ENCODE measurements at places on chromosomes 5 and 9. TPM values are rescaled to one million over a fixed set of nuclear protein-coding genes. Genes with fewer than 3 reads are reported as not detected.

DNA sequence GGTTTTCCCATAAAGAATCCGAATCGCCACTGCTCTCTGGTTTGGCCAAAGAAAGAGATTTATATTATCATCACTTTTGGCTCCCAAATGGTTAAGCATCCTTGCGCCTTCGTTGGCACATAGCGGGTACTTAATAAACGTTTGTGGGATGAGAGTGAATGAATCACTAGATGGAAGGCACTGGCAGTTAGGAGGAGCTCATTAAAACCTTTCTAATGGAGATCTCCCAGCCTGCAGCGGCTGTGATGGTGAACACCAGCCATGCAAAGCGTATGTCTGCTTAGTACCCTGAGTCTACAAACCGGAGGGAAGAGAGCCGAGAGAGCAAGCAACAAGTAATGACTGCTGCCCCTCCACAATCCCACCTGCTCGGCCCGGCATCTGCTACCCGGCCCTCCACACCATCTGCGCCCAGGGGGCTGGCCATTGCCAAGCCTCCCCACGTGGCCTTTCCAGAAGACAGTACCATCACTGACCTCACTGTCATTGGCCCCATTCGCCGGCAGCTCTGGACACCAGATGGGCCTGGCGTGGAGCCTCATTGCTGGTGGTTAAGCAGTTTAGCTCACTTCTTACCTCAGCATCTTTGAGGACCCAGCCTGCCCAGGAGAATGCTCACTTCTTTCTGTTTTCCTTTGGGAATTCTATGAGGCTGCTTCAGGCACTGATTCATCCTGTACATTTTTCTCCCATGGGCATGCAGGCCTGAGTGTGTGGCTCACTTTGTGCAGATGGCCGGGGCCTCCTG lies 39.3 kb upstream of the ANKRD33B start:
- DNase-seq: no peak

- DNase-seq: no peak
Observed at GRCh38 chr9:76704593-76705204, 59.5 kb upstream of the PCA3 start.

GRCh38 chr9:95036676-95037075 lies 280.8 kb downstream of the FANCC start:
- DNase-seq: no peak

- no peak for DNase-seq
Observed at GRCh38 chr5:142618130-142618523, 67.8 kb downstream of the FGF1 start.

DNA sequence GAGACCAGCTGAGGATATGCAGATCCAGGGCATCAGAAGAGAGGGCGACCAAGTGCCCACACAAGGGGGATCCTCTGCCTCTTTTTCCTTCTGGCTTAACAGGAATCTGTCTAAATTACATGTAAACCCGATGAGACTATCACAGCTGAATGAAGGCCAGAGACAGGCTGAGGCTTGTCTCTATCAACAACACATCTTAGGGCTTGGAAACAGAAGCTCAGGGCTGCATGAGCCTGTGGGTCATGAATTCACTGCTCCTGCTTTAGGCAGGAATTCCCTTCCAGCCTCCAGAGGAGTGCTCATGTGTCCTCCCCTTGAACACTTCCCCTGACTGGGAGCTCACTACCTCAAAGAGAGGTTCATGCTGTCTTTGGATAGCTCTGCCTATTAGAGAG lies 106.1 kb upstream of the PHYKPL start:
- DNase-seq: no peak

- no peak for DNase-seq
Observed at GRCh38 chr9:34994260-34994899, 4.8 kb downstream of the DNAJB5 start.

DNA sequence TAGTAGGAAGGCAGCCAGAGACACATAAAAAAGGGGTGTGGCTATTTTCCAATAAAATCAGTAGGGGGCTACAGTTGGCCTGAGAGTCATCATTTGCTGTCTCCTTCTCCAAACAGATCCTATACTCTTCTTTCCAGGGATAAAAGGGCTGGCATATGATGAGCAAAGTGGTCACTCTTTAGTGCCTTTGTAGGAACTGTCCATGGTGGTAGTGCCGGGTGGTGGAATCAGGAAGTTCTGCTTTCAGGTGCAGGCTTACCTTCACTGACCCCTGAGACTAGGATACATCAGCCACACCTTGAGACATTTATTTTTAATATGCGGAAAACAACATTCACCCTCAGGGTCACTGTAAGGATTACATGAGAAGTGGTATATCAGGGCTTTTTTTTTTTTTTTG lies 80.8 kb downstream of the ASTN2 start:
- no peak for DNase-seq

- no peak for DNase-seq
Observed at GRCh38 chr5:179278546-179278945, 66.7 kb downstream of the ADAMTS2 start.

- no peak for DNase-seq
Observed at GRCh38 chr5:147712598-147712997, 69.9 kb downstream of the JAKMIP2 start.

DNA sequence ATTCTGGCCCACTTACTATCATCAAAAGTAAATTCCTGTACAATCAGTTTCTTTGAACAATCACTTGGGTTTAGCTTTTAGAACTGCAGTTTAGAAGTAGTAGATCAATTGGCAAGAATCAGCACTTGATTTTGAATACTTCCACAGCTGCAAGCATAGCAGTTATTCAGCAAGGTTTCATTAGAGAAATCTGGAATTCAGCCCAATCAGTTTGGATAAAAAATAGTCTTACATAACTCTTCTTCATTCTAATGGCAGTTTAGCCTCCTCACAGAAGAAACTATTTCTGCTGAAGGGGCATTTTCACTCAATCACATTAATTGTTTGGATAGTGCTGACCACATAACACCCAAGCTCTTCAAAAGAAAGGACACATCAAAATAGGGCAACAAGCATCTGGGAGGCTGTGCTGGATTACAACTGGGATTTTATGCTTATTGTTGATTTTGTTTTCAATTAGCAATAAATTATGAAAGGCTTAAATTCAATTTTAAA lies 336.2 kb upstream of the PDE4D start:
- no peak for DNase-seq

- DNase-seq: no peak
Observed at GRCh38 chr9:131709771-131710431, 30.0 kb downstream of the RAPGEF1 start.

GRCh38 chr5:978054-978453 lies 30.5 kb upstream of the NKD2 start:
- DNase-seq: peak; percentile 21

DNA sequence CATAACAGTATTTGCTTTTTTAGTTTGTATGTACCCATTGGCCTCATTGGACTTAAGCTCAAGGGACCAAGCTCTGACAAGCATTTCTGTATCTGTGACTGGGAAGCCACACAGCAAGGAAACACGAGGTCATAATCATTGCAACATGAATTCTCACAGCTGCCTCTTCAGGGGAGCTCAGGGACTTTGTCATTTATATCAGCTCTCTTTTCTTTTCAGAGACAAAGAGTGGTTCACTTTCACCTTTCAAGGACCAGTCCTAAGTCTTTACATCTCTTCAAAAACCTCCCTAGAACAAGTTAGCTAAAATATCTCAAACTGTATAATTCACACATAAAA lies 58.6 kb downstream of the ADAMTS12 start:
- DNase-seq: no peak

DNA sequence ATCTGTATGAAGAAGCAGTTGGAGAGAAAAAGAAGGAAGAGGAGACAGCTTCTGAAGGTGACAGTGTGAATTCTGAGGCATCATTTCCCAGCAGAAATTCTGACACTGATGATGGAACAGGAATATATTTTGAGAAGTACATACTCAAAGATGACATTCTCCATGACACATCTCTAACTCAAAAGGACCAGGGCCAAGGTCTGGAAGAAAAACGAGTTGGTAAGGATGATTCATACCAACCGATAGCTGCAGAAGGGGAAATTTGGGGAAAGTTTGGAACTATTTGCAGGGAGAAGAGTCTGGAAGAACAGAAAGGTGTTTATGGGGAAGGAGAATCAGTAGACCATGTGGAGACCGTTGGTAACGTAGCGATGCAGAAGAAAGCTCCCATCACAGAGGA lies 48.7 kb downstream of the CMYA5 start:
- DNase-seq: no peak

GRCh38 chr5:119289438-119290044 lies 66.3 kb upstream of the TNFAIP8 start:
- DNase-seq: no peak

- no peak for DNase-seq
Observed at GRCh38 chr9:104682642-104683041, 11.7 kb upstream of the OR13D1 start.

DNA sequence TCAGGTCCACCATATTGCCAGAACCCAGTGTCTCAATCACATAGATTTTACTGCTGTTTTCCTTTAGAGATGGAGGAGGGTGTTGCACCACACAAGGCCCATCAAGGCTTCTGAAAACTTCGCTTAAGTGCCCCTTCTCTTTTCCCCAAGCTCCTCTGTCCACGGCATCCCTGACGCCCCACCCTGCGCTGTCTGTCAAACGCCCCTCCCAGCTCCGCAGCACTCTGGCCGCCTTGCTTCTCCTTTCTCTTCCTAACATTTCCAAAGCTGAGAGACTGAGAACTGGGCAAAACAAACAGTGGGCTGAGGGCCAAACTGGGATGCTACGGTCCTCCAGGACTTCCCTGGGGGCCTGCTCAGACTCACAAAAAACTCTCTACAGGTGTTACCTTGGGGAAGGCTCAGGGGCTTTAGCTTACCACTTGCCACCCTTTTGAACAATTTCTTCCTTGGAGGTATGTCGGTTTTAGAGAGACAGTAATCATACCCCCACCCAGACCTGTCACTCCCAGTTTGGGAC lies 28.3 kb upstream of the ERGIC1 start:
- DNase-seq: no peak

DNA sequence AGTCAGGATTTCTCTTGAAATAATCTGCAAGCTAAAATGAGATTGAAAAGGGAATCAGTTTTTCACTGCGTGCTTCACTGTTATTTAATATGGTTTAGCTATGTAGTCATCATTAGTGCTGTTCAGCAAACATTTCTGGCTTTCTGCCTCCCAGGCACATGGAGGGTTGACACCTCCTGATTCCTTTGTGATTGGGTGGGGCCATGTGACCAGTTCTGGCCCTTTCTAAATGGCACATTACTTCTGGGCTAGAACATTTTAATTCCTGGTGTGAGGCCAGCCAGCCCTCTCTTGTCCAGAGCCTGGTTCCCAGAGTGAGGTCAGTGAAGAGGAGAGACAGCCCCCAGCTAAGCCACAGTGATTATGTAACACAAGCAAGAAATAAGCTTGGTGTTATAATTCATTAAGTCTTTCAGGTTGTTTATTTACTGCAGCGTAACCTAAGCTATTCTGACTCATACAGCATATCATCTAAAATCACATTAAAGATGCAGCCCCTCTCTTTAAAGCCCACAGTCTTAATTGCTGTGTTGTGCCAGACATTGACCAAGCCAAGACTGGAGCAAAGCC lies 17.4 kb upstream of the ARSI start:
- no peak for DNase-seq

DNA sequence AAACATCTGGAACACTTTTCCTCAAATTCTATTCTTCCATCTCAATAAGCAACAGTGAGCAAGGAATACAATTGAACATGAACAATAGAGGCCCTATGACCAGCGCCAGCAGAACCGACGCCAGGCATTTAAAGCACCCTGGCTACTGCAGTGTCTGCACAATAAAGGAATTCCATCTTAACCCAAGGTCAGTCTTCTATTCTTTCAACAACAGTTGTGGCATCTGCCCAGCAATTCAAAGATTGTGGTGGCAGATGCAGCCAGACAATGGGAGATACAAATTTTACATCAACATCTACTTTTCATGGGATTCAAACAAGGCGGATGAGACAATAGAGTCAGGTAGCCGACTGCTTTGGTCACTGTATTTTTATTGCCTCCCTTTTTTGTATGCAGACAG lies 65.9 kb downstream of the ELL2 start:
- DNase-seq: no peak

- no peak for DNase-seq
Observed at GRCh38 chr5:54994628-54995027, 9.2 kb upstream of the ESM1 start.

DNA sequence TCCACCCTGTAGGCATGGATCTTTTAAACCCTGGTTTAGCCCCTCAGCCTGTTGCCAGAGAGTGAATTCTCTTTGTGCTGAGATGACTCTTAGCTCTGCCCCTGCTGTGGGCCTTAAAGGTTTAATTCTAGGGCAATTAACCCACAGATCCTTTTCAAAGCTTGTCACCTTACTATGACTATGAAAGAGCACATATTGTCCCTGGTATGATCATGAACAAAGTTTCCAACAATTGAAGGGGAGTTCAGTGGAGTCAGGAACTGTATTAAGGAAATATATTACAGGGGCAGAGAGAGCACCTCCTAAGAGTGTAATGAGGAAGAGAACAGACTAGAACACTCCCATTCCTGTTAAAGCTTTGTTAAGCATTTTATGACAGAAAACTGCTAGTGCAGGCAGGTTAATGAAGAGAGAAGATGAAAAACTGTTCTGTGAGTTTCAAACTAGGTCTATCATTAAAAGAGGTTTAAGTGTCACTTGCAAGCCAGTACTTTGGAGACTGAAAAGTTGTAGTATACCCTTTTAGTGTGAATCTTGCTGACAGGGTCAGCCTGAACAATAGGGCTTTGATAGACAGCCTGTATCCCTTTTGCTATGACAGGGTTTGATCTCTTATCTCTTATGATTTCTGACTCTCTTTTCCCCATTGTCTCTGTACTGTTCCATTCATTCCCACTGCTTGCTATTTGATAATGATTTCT lies 104.2 kb upstream of the ELL2 start:
- DNase-seq: no peak

DNA sequence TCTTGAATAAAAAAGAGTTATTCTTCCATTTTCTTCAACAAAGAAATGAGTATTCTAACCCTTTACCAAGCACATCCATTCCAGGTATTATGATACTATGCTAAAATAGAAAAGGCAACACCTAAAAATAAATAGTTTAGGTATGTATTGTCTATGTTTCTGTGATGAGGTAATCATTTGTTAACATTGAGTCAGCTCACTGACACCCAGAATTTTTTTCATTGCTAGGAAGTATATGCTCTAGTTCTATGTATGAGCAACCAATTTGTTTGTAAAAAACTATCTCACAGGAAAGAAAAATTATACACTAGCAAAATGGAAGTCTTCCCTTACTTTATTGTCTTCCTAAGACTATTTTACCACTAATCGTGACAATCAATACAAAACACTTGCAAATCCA lies 615.6 kb upstream of the GRIN3A start:
- DNase-seq: no peak

GRCh38 chr5:36305571-36306326 lies 4.0 kb upstream of the RANBP3L start:
- peak; percentile 47 for DNase-seq

CMYA5 gene
- 279 TPM for polyA plus RNA-seq

MZB1 gene
- 0.33 TPM for polyA plus RNA-seq

SPATA31D4 gene
- polyA plus RNA-seq: not detected

LCP2 gene
- polyA plus RNA-seq: 3.1 TPM

F2R gene
- polyA plus RNA-seq: 19.3 TPM

RNF180 gene
- polyA plus RNA-seq: 2.6 TPM

NEUROG1 gene
- polyA plus RNA-seq: not detected

PCDHB5 gene
- 0.69 TPM for polyA plus RNA-seq

SPINK1 gene
- 29.0 TPM for polyA plus RNA-seq

N4BP3 gene
- 4.6 TPM for polyA plus RNA-seq

LCN15 gene
- 2.4 TPM for polyA plus RNA-seq

CFAP90 gene
- polyA plus RNA-seq: not detected
